Glutamatergic neuron (in vitro differentiated cells): ENCODE measurements at places on chromosomes 4 and X. TPM values are rescaled to one million over a fixed set of nuclear protein-coding genes. Genes with fewer than 3 reads are reported as not detected.
A peak's percentile ranks its signal among the peaks of the same experiment; 100 is the strongest.

DNA sequence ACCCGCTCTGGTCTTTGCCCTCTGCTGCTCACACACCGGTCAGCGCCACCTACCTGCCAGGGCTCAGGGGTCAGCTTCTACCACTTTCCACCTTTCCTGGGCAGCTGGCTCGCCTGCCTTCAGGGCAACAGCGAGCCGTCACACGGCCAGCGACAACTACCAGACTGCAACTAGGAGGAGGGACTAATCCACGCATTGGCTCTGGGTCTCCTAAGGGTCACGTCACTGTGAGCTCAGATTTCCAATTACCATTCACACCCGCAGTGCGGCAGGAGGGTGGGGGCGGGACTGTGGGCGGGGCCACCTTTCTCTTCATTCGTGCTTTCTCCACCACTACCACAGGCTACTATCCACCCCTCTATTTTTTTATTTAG is at the start of gene BEX5:
Gene BEX5, minus strand, starts transcription at position 172 of the 374 bp plus-strand sequence. CDS start 1,712 bp downstream, outside the sequence.
- no peaks in the 10 kb centered on the region for H3K4me1 ChIP-seq
- DNase-seq, result peak; percentile 54
- peak within 1 kb of the TSS; percentile 17 for H3K27ac ChIP-seq
- H3K36me3 ChIP-seq, result no peaks in the 10 kb centered on the region

- no peaks in the 10 kb centered on the region for H3K36me3 ChIP-seq
- no peak overlapping the region for H3K27ac ChIP-seq
- no peak overlapping the region for H3K4me3 ChIP-seq
- no peak for DNase-seq
- H3K27me3 ChIP-seq, result no peaks in the 10 kb centered on the region
These were observed 114.2 kb upstream of the MAP3K15 start for GRCh38 chrX:19629541-19629940.

DNA sequence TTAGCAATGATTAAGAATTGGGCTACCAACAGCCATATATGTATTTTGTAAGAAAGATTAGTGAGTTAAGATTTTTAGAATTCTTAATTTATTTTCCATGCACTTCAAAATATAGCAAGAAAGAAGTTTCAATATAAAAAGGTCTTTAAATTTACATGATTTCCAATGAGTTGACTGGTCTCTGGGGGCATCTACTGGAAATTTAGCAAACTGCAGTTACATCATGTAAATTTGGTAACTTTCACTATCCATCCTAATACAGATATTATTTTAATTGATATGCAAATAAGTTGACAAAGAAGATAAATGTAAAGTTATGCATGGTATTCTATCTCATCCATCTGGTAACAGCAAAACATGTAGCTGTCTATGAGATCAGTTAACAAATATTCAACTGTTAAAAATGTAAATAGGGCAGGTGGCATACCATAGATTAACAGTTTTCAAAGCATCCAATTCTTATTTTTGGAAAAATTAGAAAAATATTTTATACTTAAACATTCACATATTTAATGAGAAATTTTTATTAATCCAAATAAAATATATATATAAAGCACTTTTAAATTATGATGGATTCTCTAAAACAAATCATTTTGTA is 29.1 kb downstream of the TTC29 start:
- DNase-seq, result no peak
- no peaks in the 10 kb centered on the region for H3K36me3 ChIP-seq
- H3K4me3 ChIP-seq, result no peak overlapping the region
- H3K27me3 ChIP-seq, result no peaks in the 10 kb centered on the region
- no peak overlapping the region for H3K27ac ChIP-seq

DNA sequence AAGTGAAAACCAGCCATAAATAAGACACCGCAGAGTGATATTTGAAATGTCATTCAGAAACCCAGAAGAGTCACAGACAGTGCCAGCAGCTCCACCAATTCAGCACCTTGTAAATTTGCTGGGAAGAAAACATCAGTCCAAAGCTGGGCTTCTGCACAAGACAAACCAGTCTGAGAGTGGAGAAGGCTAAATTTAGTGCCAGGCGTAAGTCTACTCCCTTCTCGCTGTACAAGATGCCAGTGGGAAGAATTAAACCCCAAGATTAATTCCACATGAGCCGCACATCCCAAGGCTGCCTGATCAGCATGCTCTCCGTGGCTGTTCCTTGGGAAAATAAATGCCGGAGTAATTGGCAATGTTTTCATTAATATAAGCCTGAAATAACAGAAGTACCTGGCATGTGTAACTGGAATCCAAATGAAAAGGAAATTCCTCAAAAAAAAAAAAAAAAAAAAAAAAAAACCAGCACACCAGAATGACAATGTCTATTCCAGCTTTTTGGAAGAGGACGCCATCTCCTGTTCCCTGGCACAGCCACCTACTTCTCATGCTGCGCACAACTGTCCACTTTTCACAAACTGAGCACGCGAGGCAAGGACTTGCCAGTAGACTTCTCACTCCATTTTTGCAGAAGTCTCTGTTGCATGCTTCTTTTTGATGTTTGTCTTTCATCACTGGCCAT is 95.5 kb downstream of the NSUN7 start:
- no peaks in the 10 kb centered on the region for H3K36me3 ChIP-seq
- H3K27me3 ChIP-seq, result peaks cover 4% of the 10 kb centered on the region
- no peak overlapping the region for H3K27ac ChIP-seq
- H3K4me1 ChIP-seq, result peaks cover 8% of the 10 kb centered on the region
- no peak for DNase-seq
- H3K4me3 ChIP-seq, result no peak overlapping the region

- H3K27me3 ChIP-seq, result no peaks in the 10 kb centered on the region
- H3K36me3 ChIP-seq, result no peaks in the 10 kb centered on the region
- H3K4me1 ChIP-seq, result no peaks in the 10 kb centered on the region
- H3K4me3 ChIP-seq, result no peak overlapping the region
These were observed 472.2 kb upstream of the TENM3 start for GRCh38 chr4:181770971-181771370.

DNA sequence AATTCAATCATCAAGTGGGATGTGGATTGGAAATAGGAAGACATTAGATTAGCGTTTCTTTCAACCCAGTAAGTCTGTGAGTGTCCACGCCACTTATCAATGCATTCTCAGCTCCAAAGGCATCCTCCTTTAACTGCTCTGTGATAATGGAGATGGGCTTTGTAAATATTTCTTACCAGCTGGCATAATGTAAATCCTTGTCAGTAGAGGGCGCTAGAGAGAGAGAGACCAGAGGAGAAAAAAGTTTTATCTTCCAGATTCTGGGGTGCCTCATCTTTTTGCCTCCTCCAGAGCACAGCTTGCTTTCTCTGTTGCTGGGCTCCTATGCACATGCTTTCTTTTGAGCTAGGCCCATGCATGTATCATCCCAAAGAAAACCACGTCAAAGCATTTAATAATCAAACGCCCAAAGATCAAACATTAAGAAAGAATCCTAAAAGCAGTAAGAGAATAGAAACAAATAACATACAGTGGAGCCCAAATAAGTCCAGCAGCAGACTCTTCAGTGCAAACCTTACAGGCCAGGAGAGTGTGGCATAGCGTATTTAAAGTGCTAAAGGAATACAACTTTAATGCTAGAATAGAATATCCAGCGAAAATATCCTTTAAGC is 9.6 kb upstream of the MTMR1 start:
- no peak overlapping the region for H3K27ac ChIP-seq
- H3K36me3 ChIP-seq, result no peaks in the 10 kb centered on the region
- no peak for DNase-seq
- peaks cover 3% of the 10 kb centered on the region for H3K4me1 ChIP-seq
- no peak overlapping the region for H3K4me3 ChIP-seq

- no peak overlapping the region for H3K4me3 ChIP-seq
- no peaks in the 10 kb centered on the region for H3K27me3 ChIP-seq
- H3K4me1 ChIP-seq, result no peaks in the 10 kb centered on the region
- H3K36me3 ChIP-seq, result no peaks in the 10 kb centered on the region
- DNase-seq, result no peak
These were observed 29.7 kb downstream of the F9 start for GRCh38 chrX:139560221-139560620.

- no peaks in the 10 kb centered on the region for H3K36me3 ChIP-seq
- H3K27me3 ChIP-seq, result peaks cover 5% of the 10 kb centered on the region
- peak overlapping the region; percentile 92 for H3K27ac ChIP-seq
- no peak for DNase-seq
- peaks cover 27% of the 10 kb centered on the region for H3K4me1 ChIP-seq
- peak overlapping the region; percentile 97 for H3K4me3 ChIP-seq
These were observed 2.0 kb downstream of the DHX15 start for GRCh38 chr4:24582235-24582832.

DNA sequence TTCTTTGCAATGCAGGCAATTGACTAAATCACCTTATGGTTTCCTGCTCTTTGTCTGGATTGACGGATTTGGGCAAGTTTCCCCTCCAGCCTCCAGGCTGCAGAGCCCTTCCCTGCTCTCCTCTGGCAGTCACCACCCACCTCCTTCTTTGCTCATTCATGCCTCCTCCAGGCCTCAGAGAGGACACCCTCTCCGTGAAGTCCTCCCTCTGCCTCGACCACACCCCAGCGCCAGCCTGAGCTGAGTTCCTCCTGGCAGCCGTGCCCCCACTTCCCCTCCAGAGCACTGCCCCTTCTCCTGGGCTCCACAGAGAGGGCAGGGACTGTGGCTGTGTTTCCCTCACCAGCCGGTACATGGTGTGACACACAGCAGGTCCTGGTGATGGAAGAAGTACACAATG is 53.7 kb downstream of the DCTD start:
- H3K36me3 ChIP-seq, result peaks cover 5% of the 10 kb centered on the region
- no peak for DNase-seq
- peaks cover 2% of the 10 kb centered on the region for H3K27me3 ChIP-seq

DNA sequence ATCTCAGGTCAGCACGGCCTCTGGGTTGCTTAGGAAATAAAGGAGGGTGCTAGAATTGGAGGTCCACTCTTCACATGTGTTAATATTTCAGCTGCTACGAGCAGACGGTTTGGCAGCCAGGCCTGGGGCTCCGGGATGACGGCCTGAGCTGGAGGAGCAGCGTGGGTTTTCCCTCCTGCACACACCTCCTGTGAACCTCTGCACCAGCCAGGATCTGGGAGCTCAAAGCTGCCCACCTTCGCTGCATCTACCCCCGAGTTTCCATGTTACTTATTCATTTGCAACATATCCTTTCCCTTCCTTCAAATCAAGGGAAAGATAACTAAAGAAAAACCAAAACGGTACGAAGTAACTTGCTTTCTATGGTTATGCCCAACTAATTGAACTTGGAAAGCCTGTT is 13.6 kb downstream of the STOX2 start:
- peaks cover 2% of the 10 kb centered on the region for H3K27me3 ChIP-seq
- no peaks in the 10 kb centered on the region for H3K36me3 ChIP-seq
- H3K27ac ChIP-seq, result no peak overlapping the region
- H3K4me3 ChIP-seq, result no peak overlapping the region

GRCh38 chr4:139988863-139989765 is 164.9 kb downstream of the MAML3 start:
- H3K27ac ChIP-seq, result peak overlapping the region; percentile 82
- no peak for DNase-seq
- H3K4me3 ChIP-seq, result no peak overlapping the region
- no peaks in the 10 kb centered on the region for H3K36me3 ChIP-seq

GRCh38 chr4:41106081-41106480 is 108.3 kb downstream of the APBB2 start:
- H3K36me3 ChIP-seq, result peaks cover 4% of the 10 kb centered on the region
- no peak for DNase-seq
- H3K27ac ChIP-seq, result no peak overlapping the region
- peaks cover 4% of the 10 kb centered on the region for H3K4me1 ChIP-seq
- no peak overlapping the region for H3K4me3 ChIP-seq

DNA sequence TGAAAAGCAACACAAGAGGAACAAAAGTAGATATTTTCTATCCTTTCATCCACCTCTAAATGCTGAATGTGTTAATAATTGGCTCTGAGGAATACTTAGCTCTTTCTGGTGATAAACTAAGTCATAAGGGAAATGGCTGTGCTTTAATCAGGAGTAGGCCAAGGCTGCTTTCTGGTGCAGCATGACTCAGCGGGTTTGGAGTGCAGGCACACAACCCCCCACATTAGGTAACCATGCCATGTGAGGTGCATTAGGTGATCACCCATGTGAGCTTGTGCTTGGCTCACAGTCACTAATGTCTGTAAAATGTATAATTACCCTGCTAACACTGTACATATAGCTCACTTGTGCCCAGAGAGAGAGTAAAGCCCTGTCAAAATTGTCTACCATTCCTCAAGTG is 57.2 kb downstream of the USP38 start:
- no peak overlapping the region for H3K27ac ChIP-seq
- no peak for DNase-seq
- no peak overlapping the region for H3K4me3 ChIP-seq
- H3K27me3 ChIP-seq, result no peaks in the 10 kb centered on the region

GRCh38 chrX:24005867-24006266 is 21.1 kb downstream of the KLHL15 start:
- H3K36me3 ChIP-seq, result no peaks in the 10 kb centered on the region
- no peak overlapping the region for H3K27ac ChIP-seq
- DNase-seq, result no peak
- no peak overlapping the region for H3K4me3 ChIP-seq

DNA sequence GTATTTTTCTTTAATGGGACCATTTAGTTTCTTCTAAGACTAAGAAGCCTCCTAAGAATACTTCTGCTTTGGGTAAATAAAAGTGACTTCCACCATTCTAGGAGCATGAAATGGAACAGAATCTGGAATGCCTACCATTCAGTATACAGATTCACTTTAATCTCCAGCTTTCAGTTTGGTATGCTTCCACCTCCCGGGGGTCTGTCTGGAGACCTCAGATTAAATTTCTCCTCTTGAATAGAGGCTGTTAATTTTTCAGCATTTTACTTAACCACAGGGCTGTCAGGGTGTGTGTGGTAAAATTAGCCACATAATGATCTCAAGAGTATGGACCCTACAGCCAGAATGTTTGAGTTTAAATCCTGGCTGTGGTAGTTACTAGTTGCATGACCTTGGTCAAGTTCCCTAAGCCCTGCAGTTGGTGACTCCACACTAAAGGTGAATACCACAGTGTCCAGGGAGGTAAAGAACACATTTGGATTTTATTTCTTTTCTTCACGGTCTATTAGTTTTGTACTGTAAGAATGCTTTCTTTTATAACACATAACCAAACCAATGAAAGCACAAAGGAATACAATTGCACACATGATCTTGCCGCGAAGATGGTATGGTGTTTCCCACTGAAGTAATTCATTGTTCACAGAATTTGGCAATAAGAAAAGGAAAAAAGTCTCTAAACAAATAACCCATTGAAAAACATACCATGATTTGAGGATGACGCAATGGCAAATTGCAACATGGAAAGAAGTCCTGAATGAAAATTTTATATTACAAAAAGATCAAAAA is 37.3 kb upstream of the TRIM2 start:
- H3K4me1 ChIP-seq, result peaks cover 4% of the 10 kb centered on the region
- H3K27me3 ChIP-seq, result no peaks in the 10 kb centered on the region
- no peak overlapping the region for H3K27ac ChIP-seq
- no peak overlapping the region for H3K4me3 ChIP-seq
- H3K36me3 ChIP-seq, result peaks cover 4% of the 10 kb centered on the region

Gene GLRA2
- 1.9 TPM for total RNA-seq

Gene UGT2B15
- not detected for total RNA-seq

Gene DYNLT3
- total RNA-seq, result 13.4 TPM

Gene SMIM14
- 27.1 TPM for total RNA-seq

Gene ZFX
- 33.9 TPM for total RNA-seq
